ENCODE measurements at places on chromosomes 1 and 21.

DNA sequence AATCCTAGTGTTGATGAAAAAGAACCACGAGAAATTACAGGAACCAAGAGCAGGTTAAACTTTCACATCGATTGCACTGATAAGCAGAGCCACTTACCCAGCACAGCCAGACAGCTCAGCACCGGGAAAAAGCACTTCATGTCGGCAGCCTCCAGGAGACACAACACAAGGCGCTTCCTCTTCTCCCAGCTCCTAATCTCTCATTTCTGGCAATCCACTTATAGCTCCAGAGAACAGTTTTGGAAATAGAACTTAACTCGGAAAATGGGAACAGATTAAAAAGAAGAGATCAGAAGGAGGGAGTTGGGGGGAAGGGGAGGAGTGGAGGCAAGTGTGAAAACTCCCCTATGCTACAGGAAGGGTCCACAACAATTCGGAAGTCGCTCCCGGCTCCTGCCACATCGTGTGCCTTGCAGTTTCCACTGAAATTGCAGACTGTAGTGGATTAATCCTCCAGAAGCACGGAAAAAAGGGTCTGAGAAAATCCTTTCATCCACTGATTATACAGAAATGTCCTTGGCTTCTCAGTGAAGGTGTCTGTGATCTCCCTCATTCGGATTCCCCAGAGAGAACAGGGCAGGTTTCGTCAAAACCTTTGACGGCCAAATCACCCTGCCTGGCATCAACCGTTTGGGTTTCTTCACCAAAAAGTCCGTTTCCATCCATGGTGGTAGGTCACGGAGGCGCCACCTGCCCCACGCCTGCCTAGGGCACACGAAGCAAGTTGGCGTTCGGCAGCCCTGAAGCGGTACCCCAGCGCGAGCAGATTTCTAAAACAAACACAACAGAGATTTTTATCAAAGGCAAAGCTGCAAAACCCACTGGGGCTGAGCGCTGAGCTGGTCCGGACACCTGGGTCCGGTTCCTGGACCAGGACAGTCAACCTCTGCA, 1.1 kb downstream of the IGSF3 start:
- DNase-seq, result no peak

GRCh38 chr1:160911441-160911840, 26.5 kb upstream of the ITLN1 start:
- no peak for DNase-seq

GRCh38 chr1:155871390-155871789, 12.0 kb downstream of the SYT11 start:
- no peak for DNase-seq

- no peak for DNase-seq
Observed at GRCh38 chr1:4571263-4571662, 83.1 kb upstream of the AJAP1 start.

DNA sequence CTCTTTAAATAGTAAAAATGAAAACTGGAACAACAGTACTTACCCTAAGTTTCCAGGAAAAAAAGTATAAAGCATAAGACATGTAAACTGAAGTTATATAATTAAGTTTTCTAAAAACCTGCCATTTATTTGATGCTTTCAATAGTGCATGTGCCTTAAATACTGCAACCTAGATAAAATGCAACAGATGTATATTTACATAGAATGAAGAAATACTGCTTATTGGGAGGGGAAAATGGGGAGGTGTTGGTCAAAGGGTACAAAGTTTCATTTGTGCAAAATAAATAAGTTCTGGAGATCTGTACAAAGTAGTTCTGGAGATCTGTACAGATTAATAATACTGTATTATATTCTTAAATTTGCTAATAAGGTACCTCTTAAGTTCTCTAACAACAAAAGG, 68.6 kb downstream of the PRPF38A start:
- no peak for DNase-seq

GRCh38 chr1:94865360-94865759, 45.2 kb downstream of the SLC44A3 start:
- DNase-seq, result no peak

DNA sequence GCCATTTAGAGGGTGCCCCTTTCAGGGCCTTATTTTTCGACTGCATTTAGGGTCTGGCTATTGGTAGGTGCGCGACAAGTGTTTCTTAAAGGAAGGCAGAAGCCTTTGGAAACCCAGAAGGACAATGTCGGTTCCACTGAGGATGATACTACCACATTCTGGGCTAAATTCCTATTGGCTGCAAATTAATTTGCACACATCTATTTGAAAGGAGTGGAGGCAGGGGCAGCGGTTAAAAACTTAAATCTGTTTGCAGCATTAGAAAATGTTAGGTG, 1.1 kb downstream of the PATJ start:
- DNase-seq, result no peak

GRCh38 chr1:245205864-245206263, 51.1 kb downstream of the KIF26B start:
- no peak for DNase-seq

DNA sequence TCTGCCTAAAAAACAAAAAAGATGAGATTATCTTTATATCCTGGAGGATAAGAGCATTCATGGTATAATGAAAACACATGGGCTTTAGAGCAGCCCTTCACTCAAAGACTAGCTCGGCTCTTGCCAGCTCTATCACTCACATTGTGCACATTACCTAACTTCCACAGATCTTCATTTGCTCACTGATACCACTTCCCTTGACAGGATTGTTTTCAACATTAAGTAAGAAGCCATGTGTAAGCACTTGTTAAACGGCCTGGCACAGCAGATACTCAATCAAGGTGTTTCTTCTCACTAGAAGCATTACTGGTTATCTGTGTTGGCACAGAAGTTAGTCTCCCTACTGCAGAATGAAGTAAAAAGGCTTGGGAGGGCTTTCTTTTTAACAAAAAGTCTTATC, 18.7 kb downstream of the LPGAT1 start:
- DNase-seq, result no peak

GRCh38 chr1:32817815-32818786, 648 bp downstream of the S100PBP start:
- no peak for DNase-seq

Measured in stimulated activated CD8-positive, alpha-beta memory T cell treated with anti-CD3 and anti-CD28 coated beads, Interleukin-15, amount 100 ng/mL, for 48 hours (primary cell).